Stimulated activated CD8-positive, alpha-beta memory T cell treated with anti-CD3 and anti-CD28 coated beads, Interleukin-2, amount 100 ng/mL, for 48 hours (primary cell): ENCODE measurements at places on chromosomes 12 and 14.

GRCh38 chr12:9651265-9651729, 18.2 kb upstream of the CLEC2D start:
- DNase-seq = no peak

GRCh38 chr12:47032644-47033043, 46.8 kb upstream of the PCED1B start:
- no peak for DNase-seq

GRCh38 chr12:127060310-127060847, 1206.6 kb upstream of the TMEM132C start:
- DNase-seq = no peak

DNA sequence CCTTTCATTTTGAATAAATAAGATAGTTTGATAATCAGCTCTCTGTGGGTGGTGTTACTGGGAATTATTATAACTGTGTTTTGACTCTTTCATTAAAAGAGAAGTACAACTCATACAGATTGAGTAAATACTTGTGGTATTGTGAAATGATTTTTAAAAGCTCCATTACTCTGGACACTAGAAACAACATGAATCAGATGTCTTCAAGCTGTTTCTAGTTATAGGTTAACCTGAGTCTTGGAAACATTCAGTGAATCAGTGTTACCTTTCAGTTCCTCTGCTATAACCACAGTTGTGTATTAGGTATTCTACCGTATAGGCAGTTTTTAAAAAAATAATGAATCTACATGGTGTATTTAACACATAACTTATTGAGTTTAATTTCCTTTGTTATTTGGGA, 128.4 kb upstream of the SSTR1 start:
- no peak for DNase-seq

GRCh38 chr12:120339256-120339655, 11.7 kb upstream of the PLA2G1B start:
- no peak for DNase-seq

GRCh38 chr12:4139191-4139590, 134.4 kb upstream of the CCND2 start:
- no peak for DNase-seq

DNA sequence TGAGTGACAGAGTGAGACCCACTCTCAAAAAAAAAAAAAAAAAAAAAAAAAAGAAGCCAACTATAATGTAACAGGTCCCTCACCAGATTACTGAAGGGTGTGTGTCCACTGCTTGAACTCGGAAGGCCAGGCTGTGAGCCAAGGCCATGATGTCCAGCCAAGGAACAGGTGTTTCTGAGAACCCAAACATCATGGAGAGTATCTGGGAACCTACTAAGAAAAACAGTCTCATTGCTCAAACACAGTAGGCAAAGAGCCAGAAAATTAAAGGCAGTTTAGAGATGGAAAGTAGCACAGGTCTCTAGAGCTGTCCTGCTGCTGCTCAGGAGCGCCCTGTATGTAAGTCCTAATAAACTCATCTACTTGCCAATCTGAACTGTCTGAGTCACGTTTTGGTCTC, 12.5 kb upstream of the MAP4K5 start:
- no peak for DNase-seq

DNA sequence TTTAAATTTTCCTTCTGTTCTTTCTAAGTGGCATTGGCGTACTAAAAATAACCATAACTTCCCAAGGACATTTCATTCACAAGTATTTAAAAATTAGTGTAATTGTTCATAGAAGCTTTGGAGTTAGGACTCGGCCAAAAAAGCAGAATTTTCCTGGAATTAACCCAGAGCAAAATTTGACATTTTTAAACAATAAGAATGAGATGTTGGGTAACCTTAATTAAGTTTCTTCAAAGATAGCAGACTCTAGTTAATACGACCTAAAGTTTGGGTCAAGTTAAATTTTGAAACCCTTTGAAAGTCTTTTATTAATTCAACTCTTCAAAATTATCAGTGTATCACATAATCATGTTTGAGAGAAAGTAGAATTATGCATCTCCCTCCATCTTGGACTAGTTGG, 118.3 kb downstream of the AKAP6 start:
- no peak for DNase-seq

DNA sequence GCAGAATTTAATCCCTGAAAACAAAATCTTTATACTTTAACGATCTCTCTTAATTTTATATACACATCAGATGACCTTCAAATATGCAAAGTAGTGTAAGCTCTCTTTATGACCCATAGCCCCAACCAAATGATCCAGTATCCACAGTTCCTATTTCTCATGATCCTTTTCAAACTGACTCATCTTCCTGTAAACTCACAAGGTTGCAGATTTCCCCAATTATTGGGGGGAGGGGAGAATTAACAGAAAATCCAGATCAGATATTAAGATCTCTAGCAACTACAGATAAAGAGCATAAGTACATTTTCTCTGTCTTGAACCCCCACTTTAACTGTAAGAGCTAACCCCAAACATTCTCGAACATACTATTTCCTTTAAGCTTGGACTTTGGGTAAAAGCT, 12.5 kb downstream of the GNS start:
- DNase-seq = no peak

- DNase-seq = no peak
Measured at GRCh38 chr14:83255727-83256090, 1722.1 kb upstream of the SEL1L start.

GRCh38 chr12:98725476-98726247, 80.6 kb downstream of the APAF1 start:
- DNase-seq = no peak

DNA sequence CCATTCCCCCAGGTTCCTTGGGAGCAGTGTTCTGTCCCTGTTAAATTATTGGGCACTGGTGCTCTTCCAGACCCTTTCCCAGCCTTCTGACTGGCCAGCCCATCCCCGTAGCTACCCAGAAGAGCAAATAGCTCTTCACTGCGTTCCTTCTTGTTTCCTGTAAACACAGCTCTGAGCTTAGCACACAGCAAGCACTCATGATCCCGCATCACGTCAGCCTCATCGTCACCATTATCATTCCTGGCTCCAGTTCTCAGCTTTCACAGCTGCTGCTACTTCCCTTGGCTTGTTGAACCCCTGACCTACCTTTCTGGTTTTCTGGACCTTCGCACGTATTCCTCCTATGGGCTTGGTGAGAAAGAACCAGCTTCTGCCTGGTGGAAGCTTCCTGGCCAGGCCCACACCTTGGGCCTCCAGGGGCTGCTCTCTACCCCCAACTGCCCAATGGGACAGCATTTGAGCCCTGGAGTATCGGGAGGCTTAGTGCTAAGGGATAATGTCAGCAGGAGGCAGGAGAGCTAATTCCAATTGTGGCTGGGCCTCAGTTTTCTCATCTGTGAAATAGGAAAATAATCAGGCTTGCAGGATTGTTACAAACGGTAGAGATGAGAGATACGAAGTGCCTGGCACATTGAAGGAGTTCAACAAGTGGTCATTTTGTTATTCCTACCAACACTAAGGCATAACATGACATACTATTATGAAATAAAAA, 22.6 kb upstream of the PAPOLA start:
- no peak for DNase-seq

- DNase-seq = no peak
Measured at GRCh38 chr14:30462358-30462757, 96.6 kb upstream of the G2E3 start.

GRCh38 chr14:71589609-71590008, 342.6 kb upstream of the RGS6 start:
- no peak for DNase-seq

DNA sequence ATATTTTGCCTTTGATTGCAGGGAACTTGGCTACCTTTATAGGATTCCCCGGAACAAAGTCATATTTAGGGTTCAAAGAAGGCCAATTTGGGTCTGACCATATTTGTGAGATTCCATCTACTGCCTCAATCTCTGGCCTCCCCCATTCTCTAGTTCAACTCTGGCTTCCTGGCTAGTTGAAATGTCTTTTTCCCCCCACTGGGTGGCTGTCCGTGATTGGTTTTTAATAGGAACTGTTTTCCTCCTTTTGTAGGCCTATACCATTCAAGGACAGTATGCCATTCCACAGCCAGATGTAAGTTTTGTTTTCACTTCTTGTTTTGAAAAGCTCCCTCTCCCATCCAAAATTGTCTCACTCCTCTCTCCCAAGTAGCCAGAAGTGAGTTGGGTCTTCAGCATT, 13.8 kb downstream of the PCBP2 start:
- no peak for DNase-seq

- DNase-seq = no peak
Measured at GRCh38 chr14:101006008-101006407, 102.5 kb upstream of the RTL1 start.

DNA sequence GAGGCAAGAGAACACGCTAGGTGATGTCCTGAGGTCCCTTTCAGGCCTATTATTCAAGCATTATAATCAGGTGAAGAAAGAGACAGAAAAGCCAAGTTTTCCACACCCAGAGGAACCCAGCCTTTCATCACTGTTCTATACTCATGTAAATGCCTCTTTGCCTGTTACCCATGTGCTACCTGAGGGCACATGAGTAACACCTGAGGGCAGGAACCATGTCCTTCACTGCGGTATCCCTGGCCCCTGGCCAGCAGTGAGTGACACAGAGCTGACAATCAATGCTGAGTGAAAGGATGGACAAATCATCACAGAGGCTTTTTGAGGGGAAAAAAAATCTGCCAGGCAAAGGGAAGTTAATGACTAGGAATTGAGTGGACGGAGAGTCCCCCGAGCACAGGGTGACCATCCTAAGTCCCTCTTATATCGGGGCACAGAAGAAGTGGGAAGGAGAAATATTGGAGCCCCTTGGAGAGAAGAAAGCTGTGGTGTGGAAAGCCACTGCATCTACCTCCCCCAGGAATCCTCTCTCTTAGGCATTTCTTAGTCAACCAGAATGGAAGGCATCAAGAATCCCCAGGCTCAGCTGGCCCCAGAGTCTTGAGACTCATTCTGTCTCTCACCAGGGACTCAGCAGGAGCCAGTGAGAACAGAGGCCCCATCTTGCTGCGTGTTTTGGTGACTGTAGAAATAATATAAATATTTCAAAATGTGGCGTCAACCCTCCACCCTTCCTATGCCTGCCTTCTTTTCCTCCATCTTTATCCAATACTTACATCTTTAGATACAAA, 212.9 kb downstream of the DPF3 start:
- no peak for DNase-seq

- no peak for DNase-seq
Measured at GRCh38 chr12:94596596-94596995, 53.8 kb downstream of the TMCC3 start.

GRCh38 chr12:104687823-104688573, 231.2 kb downstream of the CHST11 start:
- peak; percentile 37 for DNase-seq

- no peak for DNase-seq
Measured at GRCh38 chr14:90116444-90116843, 54.6 kb downstream of the KCNK13 start.

- DNase-seq = no peak
Measured at GRCh38 chr12:20629414-20630156, 65.5 kb upstream of the SLCO1C1 start.

DNA sequence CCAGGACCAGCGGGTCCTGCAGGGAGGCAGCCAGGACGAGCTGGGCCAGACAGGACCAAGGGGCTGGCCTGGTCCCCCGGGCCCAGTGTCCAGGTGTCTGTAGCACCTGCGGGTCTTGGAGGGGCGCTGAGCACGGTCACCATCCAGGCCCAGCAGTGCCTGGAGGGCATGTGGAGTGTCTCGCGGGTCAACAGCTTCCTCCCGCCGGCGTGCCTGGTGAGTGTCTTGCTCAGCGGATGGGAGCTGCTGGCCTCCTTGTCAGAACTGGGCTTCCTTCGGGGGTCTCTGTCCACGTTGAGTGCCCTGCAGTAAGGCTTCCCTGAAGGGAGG, 13.8 kb downstream of the KIF26A start:
- DNase-seq = no peak

DNA sequence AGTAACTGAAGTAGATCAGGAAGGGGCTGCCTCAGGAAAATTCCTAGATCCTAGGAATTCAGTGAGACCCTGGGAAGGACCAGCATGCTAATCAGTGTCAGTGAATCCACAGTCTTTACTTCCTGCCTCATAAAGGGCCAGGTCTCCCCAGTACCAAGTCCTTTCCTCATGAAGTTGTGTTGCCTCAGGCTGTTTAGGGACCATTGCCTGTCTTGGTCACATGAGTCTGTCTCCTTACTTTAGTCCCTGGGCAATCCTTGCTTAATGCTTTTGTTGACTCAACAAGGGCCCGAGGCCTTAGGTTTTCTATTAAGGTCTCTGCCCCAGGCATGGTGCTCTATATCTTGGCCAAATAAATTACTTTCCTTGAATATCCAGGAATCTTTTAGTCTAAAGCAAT, 16.1 kb upstream of the ATF1 start:
- no peak for DNase-seq

DNA sequence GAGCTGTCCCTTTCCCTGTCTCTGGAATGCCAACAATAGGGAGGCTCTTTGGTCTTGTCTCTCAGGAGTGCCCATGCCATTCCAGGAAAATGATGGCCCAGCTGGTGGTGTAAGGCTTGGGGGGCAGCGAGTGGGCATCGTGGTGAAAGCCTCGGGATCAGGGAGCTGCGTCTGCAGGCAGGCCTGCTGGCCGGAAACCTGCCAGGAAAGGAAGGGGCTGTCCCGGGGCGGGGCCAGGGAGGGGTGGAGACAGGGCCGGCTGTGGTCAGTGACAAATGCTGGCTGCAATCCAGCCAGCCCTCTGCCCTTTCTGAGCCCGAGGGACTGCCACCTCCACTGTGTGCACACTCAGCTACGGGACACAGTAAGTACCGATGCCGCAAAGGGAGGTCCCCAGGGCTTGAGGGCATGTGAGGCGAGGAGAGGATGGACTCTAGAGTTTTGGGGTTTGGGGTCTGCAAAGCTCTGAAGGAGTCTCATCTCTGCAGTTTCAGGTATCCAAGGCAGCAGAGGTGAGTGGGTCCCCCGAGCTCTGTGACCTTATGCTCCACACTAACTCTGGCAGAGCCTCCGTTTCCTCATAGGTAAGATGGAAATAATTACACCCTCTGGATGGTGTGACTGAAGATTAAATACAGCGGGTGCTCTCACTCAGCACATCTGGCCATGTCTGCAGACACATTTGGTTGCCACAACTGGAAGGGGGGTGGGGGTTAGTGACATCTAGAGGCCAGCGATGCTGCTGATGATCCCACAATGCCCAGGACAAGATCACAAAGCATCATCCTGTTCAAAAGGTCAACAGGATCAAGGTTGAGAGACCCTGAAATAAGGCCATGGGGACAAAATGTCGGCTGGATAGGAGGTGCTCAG, at the start of gene SERPINA5:
Gene SERPINA5 (plus strand): TSS at position 300 of the 873 bp plus-strand sequence. CDS start 5,937 bp downstream, outside the sequence.
- DNase-seq = no peak

- DNase-seq = no peak
Measured at GRCh38 chr12:75623631-75624154, 112.3 kb upstream of the KRR1 start.

GRCh38 chr14:65035049-65035448, 48.4 kb downstream of the FNTB start:
- DNase-seq = no peak

- no peak for DNase-seq
Measured at GRCh38 chr14:64935508-64935907, 7.0 kb downstream of the GPX2 start.

- peak; percentile 34 for DNase-seq
Measured at GRCh38 chr12:117854339-117855012, 114.3 kb downstream of the KSR2 start.

GRCh38 chr12:54390176-54390667, 5.7 kb upstream of the ZNF385A start:
- no peak for DNase-seq

- no peak for DNase-seq
Measured at GRCh38 chr14:56328021-56328420, 209.8 kb downstream of the PELI2 start.

GRCh38 chr14:77667331-77667730, 40.5 kb downstream of the ALKBH1 start:
- DNase-seq = no peak

GRCh38 chr14:70709726-70710382, 68.1 kb downstream of the TTC9 start:
- no peak for DNase-seq
